ENCODE measurements at places on chromosomes 4 and X.

GRCh38 chr4:128427832-128428366 is 140.3 kb upstream of the PGRMC2 start:
- no peak for DNase-seq

GRCh38 chr4:147355847-147356246 is 125.0 kb upstream of the EDNRA start:
- DNase-seq: no peak

GRCh38 chr4:167918077-167918476 is 174.3 kb upstream of the ANXA10 start:
- no peak for DNase-seq

DNA sequence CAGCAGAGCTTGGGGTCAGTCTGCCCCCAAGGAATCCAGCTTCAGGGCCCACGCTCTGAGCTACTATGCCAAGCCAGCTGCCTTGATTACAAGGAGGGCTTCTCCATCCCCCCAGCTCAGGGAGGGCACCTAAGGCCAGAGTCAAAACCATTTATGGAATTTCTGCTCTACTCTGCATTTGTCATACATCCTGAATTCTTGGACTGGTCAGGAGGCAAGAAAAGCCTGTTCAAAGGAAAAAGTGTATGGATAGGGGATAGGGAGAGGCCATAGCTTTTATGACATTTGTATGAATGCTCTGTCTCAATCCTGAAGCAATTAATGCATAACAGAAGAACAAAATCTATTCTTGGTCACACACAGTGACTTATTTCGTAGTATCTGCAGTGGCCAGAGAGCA is 32.2 kb downstream of the EDNRA start:
- no peak for DNase-seq

DNA sequence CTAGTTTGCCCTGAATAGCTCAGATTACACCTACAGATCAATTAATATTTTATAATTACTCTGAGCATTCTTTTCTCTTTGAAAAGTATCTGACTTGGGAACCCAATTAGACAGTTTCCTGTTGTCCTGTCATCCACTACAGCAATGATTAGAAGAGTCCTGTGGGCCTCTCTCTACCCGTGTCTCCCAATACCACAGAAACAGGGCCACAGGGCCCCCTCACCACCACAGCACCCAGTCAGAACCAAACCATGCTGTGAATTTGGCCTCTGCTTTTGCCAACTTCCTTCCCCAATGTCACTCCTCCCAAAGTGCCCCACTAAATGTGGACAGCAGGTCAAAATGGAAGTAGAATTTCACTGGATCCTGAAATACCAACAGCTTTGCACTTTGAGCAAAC is 10.3 kb downstream of the USP46 start:
- no peak for DNase-seq

- no peak for DNase-seq
Measured at GRCh38 chrX:68938244-68939004, 109.6 kb downstream of the EFNB1 start.

DNA sequence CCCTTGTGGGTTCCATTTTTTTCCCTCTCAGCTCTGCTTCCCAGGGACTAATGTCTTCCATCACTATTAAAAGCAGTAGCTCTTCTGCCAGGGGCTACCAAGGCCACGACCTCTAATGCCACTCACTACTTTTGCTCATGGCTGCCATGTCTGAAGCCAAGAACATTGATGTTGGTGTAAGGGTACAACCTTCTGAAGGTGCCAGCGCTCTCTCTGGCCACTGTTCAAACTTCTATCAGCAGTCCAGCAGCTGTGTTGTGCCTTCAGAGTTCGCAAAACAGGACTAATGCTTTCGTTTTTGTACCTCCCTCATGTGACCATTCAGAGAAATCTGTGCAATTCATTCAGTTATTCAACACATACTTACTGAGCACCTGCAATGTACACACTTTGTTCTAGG is 121.5 kb upstream of the ENPEP start:
- DNase-seq: no peak

DNA sequence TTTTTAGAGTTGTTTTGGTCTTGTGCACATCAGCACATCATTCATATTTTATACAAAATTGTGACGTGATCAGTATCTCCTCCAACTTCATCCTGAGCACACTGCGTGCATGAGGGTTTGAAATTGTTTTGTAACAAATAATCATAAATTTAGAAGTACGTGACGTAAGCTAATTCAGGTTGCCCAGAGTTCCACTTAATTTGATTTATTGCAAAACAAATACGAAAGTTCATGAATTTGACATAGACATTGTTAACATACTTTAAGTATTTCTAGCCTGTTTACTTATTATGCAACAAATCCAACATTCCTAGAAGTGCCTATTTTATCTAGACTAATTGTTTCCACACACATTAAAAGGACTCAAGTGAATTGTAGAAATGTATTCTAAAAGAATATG is 48.3 kb downstream of the MAP7D3 start:
- no peak for DNase-seq

GRCh38 chr4:139736661-139737060 is 71.0 kb downstream of the MGST2 start:
- DNase-seq: no peak

DNA sequence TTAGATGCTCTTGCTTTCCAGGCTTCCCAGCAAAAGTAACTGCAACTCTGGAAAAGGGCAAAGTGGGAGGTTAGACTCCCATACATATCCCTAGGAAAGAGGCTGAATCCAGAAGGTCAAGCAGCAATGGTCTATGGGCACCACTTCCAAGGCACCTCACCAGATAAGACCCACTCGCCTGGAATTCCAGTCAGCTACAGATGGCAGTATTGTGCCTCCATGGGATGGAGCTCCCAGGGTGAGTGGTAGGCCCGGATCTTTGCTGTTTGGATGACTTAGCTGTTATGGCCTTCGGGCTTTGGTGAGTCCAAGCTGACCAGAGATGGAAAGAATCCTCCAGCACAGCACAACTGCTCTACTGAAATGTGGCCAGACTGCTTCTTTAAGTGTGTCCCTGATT is 688.0 kb downstream of the PCDH19 start:
- DNase-seq: no peak

DNA sequence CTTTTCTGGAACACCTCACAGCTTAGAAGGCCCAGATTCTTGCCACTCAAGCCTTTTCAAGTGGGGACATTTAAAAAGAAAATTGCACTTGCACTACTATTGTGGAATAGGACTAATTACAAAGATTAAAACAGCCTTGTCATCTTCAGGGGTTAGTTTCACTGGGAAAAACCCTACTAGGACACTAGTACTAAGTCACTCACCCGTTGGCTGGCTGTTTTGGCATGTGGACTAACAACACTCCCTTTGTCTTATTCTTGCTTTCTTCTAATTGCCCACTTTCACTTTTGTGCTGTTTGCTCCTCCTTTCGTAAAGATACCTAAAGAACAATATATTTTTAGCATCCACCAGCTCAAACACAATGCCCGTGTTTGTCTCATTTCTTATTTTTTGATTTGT is 200.9 kb upstream of the MID1 start:
- DNase-seq: no peak

DNA sequence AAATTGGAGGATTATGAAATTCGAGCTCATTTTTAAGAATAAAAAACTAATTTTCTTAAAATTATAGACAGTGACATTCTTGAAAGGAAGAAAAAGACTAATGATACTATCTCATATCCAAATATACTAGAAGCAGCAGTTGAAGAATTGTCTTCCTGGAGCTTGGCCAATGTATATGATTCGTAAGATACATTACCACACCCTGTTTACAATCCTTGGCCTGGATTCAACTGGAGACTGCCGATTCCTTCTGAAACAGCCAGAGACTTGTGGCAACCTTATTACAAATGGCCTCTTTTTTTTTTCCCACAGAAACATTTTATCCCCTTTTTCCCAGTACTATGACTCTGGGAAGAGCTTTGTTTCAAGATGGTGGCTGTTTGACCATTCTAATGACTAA is 571.2 kb upstream of the FAT1 start:
- DNase-seq: no peak

- no peak for DNase-seq
Measured at GRCh38 chrX:129472116-129472515, 51.2 kb downstream of the SMARCA1 start.

- no peak for DNase-seq
Measured at GRCh38 chr4:22454955-22455354, 60.9 kb downstream of the ADGRA3 start.

DNA sequence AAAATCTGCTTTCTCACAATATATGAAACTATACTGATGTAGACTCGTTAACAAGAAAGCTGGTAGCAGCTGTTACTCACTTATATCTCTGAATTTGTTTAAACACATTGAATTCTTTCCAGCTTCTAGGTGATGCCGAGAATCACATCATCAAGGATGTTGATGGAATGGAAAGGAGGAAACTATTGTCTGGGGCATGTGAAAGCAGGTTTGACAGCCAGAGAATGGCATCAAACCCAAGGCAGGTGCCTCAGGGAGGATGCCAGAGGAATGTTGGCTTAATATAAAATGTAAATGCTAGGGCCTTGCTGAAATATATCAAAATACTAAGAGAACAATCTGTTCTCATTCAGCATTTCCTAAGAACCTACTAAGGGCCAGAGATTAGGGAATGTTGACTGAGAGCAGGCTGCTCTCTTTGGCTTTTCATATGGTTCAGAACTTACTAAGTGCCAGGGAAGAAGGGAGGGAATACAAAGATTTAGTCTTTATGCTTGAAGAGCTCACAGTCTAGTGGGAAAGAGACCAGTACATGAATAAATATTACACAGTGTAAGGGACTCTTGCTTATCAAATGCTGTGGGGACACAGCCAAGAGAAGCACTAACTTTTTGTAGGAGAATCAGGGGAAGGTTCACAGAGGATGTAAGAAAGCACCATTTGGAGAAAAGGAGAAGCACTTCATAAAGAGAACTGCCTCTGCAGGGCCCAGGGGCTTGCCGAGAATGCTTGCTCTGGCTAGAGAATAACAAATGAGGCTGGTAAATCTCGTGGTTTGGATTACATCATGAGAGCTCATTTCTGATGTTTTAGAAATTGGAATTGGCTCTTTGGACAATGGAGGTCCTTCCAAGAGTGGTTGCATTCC is 14.7 kb downstream of the SLIT2 start:
- DNase-seq: no peak

DNA sequence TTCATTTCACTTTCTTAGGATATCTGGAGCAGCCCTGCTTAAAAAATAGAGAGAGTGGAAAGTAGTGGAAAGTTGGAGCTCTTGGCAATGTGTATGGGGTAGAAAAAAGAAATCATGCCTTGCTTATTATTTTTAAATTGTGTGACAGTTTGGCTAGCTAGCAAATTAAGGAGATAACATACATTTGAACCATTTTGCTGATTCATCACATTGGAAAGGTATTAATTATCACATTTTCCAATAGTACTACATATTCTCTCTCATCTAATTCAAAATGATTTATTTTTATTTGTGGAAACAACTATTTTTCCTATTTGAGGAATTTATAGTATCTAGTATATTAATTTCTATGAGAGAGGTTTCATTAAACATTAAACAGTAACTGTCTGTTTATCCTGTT is 280.4 kb downstream of the KLHL4 start:
- no peak for DNase-seq

GRCh38 chr4:7414046-7414445 is 20.7 kb downstream of the PSAPL1 start:
- no peak for DNase-seq

DNA sequence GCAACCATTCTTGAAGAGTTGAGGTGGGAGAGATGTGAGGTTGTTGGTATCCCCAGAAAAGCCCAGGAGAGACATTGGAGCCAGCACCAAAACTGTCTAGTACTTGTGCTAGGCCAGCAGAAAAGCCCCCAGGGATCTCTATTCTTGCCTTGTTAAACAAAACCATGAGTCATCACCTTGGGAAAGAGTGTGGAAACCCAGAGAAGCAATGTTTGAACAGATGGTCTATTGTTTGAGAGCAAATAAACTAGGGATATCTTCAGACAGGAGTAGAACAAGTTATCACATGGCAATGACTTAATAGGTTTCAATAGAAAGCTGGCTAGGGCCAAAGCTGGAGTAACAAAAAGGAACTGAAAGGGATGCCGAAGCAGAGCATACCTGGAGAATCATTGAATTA is 195.7 kb upstream of the CASK start:
- DNase-seq: no peak

GRCh38 chr4:141432000-141432712 is 204.2 kb upstream of the IL15 start:
- no peak for DNase-seq

DNA sequence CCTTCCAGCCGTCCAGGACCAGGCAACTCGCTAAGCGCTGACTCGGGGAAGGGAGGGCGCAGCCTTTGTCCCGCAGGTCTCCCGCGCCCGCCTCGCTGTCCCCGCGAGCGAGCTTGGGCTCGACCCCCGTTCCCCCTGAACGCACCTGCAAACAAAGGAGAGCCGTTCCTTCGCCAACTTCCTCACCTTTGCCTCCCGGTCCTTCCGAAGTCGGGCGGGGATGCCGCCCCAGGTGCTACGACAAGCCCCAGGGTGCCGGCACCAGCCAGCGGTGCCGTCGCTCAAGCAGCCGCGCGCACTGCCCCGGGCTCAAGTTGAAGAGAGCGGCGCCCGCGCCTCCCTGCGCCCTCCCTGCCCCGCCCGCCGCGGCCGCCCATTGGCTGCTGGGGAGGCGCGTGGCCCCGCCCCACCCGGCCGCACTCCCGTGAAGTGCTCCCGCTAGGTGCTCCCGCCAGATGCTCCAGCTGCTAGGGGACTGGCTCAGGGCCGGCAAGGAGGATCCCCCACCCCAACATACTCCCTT is 107.1 kb downstream of the NSUN7 start:
- DNase-seq: peak; percentile 22

DNA sequence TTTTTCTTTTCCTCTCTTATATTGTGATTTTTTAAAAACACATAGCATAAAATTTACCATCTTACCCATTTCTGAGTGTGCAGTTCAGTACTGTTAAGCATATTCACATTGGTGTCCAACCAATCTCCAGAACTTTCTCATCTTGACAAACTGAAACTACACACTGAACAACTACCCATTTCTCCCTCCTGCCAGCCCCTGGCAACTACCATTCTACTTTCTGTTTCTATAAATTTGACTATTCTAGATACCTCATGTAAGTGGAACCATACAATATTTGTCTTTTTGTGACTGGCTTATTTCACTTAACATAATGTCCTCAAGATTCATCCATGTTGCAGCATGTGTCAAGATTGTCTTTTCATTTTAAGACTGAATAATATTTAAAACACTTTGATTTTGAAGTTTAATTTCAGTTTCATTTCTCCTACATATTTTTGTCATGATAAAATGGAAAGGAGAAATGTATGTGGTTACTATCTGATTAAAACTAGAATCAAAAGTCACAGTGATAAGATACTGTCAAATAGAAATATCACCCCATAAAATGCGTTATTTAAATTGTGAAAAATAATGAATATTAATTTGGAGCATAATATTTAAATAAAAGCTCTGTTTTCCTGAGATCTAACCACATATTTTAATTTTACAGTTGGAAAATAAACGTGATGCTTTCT is 122.8 kb downstream of the DIPK2B start:
- no peak for DNase-seq

- no peak for DNase-seq
Measured at GRCh38 chrX:21158678-21159077, 215.5 kb upstream of the CNKSR2 start.

- no peak for DNase-seq
Measured at GRCh38 chr4:47954245-47954644, 39.9 kb upstream of the NFXL1 start.

Data from activated CD4-positive, alpha-beta T cell treated with anti-CD3 and anti-CD28 coated beads, Interleukin-2, amount 50 U/mL, for 1 hour (primary cell).